ENCODE measurements at places on chromosomes 16 and 17. TPM values are rescaled to one million over a fixed set of nuclear protein-coding genes. Genes with fewer than 3 reads are reported as not detected.

Gene TBC1D28
- polyA plus RNA-seq: not detected

Gene GRIN2A
- polyA plus RNA-seq: not detected

Gene MYH1
- polyA plus RNA-seq: 0.03 TPM

Gene RTN4RL1
- 1.0 TPM for polyA plus RNA-seq

Gene CDH8
- 1.1 TPM for polyA plus RNA-seq

Gene MCRIP2
- polyA plus RNA-seq: 224 TPM

Gene PLA2G10
- polyA plus RNA-seq: 1.6 TPM

Gene USP43
- polyA plus RNA-seq: 4.5 TPM

Gene PDIA2
- polyA plus RNA-seq: 0.10 TPM

Gene ZFHX3
- polyA plus RNA-seq: 0.54 TPM

Gene TSNAXIP1
- polyA plus RNA-seq: 0.72 TPM

Gene NGFR
- not detected for polyA plus RNA-seq

GRCh38 chr16:53052519-53053501, at the start of gene CHD9NB:
Gene CHD9NB, minus strand, starts transcription at chr16:53052897. Its CDS starts 8,739 bp downstream, at chr16:53044158.
- DNase-seq: peak; percentile 98

GRCh38 chr16:66152181-66152580, 214.3 kb upstream of the CDH5 start:
- no peak for DNase-seq

- peak; percentile 81 for DNase-seq
Observed at GRCh38 chr17:50281739-50282401, 7.6 kb downstream of the TMEM92 start.

DNA sequence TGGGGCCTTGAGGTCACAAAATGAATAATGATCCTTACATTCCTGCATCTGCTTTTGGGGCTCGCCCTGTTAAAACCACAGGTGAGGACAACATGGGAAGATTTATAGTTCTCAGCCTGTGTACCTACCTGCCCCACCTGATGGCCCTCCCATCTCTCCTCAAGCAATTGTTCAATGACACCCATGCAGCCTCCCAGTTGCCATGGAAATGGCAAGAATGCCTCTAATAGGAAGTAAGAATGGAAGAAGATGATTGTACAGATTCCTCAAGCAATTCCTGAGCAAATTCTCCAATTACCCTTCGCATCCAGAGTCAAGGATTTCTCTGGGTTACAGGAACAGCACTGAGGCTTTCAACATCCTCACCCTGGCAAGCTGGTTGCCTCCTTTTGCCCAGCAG, 78.6 kb upstream of the CCL2 start:
- DNase-seq: no peak

DNA sequence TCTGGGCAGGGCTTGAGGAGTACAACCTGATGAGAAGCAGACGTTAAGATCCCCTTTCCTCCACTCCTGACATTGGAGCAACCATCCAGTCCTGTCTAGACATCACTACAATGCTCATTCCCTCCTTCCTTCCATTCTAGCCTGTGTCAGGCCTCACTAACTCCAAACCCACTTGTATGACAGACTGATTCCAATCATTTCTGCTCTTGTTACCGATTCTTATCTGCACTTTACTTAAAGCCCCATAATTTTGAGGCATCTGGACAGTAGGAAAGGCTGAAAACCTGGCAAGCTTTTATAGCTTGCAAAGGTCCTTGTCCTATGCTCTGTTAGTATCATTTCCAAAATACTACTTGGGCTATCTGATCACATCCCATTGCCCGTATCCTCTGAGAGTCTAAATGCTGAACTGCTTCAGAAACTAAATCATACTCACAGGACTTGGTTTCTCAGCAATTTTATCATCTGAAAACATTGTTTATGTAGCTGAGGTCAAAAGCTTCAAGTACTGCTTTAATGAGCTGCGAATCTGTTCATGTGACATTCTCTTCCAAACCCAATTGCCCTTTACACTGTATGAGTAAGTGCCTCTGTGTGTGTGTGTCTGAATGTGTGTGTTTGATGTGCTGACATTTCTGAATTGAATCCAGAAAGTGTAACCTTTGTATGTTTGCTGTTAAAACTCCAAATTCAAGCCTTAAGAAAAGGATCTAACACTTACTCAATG, 57.2 kb upstream of the CACNG3 start:
- DNase-seq: no peak

GRCh38 chr17:29115961-29116803, 64.0 kb downstream of the MYO18A start:
- no peak for DNase-seq

GRCh38 chr17:75810216-75810615, 25.6 kb downstream of the UNK start:
- peak; percentile 66 for DNase-seq

DNA sequence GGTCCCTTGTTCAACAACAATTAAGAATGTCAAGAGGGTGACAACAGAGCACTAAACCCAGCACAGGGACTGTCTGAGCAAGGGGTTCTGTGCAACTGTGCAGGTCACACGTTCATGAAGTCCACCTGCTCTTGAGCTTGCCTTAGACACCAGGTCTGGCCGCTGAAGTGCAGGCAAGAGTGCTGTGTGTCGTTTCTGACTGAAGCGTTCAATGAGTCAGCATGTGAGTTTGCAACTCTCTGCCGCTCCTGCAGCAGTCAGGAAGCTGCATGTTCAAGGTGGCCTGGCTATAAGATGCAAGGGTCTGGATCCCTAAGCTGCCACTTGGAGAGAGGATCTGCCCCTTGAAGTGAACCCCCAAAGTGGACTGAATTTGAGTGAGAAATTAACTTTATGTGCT, 332.7 kb upstream of the HSBP1 start:
- DNase-seq: no peak

GRCh38 chr17:43754947-43755346, 3.6 kb downstream of the SOST start:
- no peak for DNase-seq

DNA sequence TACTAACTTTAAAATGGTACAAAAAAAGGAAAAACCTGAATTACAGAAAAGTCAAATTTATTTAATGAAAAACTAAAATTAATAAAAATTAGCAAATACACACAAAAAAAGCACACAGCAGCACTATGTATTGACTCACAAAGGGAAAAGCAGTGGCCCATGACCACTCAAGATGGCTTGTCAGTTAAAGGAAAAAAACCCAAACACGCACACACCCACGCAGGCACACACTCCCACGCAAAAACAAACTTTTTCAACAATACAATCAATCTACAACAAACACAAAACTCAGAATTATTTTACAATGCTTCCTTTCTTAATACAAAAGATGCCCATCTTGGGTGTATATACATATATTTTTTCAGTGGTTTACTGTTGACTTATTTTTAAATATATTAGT, 24.2 kb downstream of the SIAH1 start:
- no peak for DNase-seq

- DNase-seq: no peak
Observed at GRCh38 chr17:51957786-51958185, 200.7 kb downstream of the CA10 start.

- DNase-seq: peak; percentile 96
Observed at GRCh38 chr16:56408379-56409098, 16.8 kb downstream of the AMFR start.

GRCh38 chr17:43900858-43901754, 6.2 kb downstream of the MPP2 start:
- DNase-seq: no peak

- no peak for DNase-seq
Observed at GRCh38 chr16:14109782-14110727, 38.9 kb downstream of the MRTFB start.

GRCh38 chr17:72772331-72772821, 320.1 kb downstream of the SLC39A11 start:
- peak; percentile 27 for DNase-seq

DNA sequence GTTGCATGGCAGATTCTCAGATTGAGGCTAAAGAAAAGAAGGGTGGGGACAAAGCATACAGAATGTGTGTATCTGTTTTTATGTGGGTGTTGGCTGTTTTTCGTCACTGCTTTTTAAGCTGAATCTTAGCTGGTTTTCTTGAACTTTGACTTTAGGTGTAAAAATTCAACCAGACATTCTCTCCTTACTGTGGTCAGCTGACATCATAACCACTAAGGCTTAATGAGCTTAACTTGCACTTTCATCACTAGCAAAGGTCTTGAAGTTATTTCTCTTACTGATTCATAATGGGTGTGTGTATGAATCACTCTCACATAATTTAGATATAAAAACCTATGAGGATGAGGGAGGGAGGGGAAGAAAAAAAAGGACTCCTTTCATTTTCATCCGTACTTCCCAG, 4.0 kb upstream of the CDC6 start:
- peak; percentile 96 for DNase-seq

GRCh38 chr16:11992586-11993524, 16.3 kb downstream of the SNX29 start:
- no peak for DNase-seq

GRCh38 chr17:73551759-73552158, 92.5 kb downstream of the SDK2 start:
- no peak for DNase-seq

GRCh38 chr16:11432856-11433395, 87.7 kb downstream of the RMI2 start:
- no peak for DNase-seq

- DNase-seq: peak; percentile 16
Observed at GRCh38 chr17:18006495-18007239, 32.3 kb downstream of the ATPAF2 start.

DNA sequence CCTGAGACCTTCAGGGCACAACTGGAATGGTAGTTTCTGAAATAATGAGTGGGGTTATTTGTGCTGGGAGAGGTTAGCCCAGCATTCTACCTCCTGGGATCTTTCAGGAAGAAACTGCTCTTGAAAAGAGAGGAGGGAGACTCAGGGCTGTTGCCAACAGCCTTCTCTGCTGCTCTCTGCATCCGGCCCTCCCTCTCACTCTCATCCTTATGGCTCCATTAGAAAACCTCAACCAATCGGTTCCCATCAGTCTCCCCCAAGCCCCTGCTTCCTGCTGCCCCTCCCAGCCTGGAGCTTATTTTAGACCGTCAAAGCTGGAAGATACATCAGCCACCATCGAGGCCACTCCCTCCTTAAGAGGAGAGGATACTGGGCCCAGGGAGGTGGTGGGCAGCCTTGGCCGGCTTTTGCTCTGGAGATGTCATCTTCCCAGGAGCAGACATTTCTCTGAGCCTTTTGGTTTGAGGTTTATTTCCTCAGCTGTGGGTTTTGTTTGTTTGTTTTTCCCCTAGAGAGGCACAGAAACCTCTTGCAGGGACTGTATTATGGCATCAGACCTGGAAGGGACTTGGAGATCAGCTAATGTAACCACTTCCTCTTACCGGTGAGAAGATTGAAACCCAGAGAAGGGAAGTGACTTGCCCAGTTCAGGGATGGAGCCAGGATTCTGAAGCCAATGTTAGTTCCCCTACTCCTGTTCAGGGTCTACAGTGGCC, 2.7 kb downstream of the MPRIP start:
- DNase-seq: peak; percentile 63

GRCh38 chr16:50538411-50539052, 9.7 kb upstream of the NKD1 start:
- no peak for DNase-seq

- no peak for DNase-seq
Observed at GRCh38 chr16:64977206-64977920, 144.5 kb downstream of the CDH11 start.

DNA sequence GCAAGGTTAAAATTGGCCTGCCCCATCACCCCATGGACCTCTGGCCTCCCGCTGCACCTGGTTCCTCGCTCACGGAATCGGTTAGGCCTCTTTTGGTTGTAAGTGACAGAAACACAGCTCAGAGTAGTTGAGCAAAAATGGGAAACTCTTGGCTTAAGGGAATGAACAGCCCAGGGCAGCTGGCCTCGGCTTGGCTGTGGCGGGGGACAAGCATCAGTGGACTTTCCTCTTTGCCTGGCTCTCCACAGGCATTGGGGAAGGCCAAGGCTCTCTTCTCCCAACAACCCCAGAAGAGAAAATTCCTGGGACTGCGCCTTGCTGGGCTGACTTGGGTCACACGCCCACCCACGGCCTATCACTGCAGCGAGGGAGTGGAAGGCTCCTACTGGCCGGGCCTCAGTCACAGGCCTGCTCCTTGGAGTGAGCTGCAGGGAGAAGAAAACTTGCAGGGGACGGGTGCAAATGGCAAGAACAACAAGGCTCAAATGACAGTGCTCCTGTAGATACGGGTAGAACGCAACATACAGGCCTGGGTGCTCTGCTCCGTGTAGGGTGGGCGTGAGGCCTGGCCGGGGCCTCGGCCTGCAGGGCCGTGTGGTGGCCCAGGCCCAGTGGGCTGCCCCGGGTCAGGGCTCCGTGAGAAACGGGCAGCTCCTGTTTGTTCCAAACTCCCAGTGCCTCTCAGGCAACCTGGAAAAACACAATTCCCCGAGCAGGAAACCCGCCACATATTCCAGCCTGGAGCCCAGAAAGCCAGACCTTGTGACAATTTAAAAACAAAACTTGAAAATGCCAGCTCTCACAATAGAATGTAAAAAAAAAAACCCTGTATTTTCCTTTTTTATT, 25.0 kb upstream of the ATP2A3 start:
- no peak for DNase-seq

- DNase-seq: no peak
Observed at GRCh38 chr17:17621254-17621653, 29.7 kb upstream of the PEMT start.

- DNase-seq: no peak
Observed at GRCh38 chr16:28292731-28293600, 641 bp downstream of the SBK1 start.

GRCh38 chr17:8125947-8126490, 2.1 kb upstream of the HES7 start:
- DNase-seq: peak; percentile 55

DNA sequence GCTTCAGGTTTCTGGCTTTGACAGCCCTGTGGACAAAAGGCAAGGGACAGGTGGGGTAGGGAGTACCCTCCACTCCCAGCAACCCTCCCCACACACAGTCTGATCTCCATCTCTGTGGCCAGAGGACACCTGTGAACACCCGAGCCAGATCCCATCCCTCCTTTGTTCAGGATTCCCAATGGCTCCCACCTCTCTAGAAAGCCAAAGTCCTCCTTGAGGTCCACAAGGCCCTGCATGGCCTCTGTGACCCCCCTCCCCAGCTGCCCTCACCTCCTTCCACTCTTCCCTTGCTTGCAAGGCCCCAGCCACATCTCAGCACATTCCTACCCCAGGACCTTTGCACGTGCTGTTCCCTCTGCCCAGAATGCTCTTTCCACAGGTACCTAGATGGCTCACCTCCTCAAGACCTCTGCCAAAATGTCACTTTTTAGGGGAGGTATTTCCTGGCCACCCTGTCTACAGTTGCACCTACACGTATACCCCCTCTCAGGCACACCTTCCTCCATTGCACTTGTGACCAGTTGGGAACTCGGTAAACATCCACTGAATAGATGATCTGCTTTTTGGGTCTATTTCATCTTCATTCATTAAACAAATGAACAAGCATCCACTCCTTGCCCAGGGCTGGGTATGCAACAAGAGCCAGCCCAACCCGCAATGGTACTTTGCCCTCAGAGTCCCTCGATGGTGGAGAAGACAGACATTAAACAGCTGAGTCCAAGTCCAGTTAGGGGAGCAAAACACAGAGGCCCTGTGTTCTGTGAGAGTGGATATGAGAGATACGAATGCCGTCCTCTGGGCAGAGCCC, 107.0 kb downstream of the CRLF3 start:
- peak; percentile 28 for DNase-seq
